ENCODE measurements at places on chromosomes 6 and 20.

- DNase-seq: no peak
These were observed 45.4 kb downstream of the BPIFB1 start for GRCh38 chr20:33328157-33329137.

- no peak for DNase-seq
These were observed 210.4 kb upstream of the SULF2 start for GRCh38 chr20:47995661-47996060.

- DNase-seq: no peak
These were observed 11.5 kb downstream of the PRDM1 start for GRCh38 chr6:106097411-106098231.

DNA sequence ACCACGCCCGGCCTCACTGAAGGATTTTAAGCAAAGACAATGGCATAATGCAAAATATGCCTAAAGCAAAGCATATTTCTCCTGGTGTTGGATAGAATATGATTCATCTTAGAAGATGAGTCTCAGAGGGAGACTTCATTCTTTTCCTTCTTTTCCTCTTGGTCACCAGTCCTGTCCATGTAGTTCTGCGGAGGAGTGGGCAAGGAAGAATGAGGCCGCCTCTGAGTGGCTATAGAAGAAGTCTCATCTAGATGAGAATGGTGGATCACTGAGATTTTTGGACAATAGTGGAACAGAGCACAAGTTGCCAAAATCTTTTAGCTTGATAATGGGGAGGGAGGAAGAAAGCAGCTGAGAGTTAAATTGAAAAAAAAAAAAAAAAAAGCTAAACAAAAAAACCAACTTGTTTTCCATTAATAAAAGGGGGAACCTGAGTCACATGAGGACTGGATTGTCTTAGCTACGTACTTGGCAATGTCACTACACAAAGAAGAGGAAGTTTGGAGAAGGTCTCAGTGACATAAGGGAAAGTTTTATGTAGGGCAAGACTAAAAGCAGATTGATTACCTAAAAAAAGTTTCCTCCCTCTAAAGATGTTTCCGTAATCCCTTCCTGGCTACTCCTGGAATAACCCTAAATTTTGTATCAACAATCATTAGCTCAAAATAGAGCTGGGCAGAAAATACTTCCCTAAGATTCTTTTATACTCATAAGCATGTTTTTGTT, 6.0 kb downstream of the CD83 start:
- no peak for DNase-seq

DNA sequence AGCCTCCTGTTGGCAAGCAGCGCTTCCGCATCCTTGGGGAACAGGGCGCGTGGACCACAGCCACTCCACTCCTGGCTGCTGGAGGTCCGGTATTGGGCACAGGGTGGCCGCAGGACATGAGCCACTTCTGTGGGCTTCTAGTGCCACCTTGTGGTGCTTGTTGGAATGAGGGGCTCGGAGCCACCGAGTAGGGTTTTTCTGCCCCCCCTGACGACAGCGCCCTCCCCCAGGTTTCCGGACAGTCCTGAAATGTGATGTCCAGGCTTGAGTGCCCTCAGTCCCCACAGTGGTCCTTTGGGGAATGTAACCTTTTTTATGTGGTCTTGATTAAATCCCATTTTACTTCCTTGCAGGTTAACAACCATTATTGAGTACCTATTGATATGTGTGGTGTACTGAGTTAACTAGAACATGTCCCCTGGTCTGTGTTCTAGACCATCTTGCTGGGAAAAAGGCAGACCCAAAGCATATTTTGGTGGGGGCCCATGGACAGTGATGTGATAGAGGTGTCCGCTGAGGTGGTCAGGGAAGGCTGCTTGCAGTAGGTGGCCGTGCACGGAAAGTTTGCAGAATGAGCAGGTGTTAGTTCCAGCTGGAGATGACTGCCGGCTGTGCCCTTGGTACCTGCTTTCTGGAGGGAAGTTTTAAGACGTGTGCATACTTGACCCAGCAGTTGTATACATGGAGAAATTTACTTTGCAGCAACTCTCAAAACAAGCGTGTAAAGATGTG, 70.0 kb downstream of the PTPN1 start:
- DNase-seq: no peak

DNA sequence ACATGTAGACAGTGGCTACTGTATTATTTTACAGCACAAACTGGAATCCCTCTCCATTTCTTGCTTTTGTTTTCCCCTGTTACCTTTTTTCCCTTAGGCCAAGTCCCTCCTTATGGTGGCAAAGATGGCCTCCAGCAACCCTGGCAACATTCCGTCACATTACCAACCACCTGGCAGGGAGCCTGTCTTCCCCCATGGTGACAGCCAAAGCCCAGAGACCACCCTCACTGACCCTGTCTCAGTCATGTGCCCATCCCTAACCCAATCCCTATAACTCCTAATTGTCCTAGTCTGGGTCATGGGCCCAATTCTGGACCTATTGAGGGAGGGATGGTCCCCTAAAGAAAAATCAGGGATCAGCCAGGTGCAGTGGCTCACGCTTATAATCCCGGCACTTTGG, 27.6 kb downstream of the PARD6B start:
- no peak for DNase-seq

- DNase-seq: no peak
These were observed 182.4 kb upstream of the QKI start for GRCh38 chr6:163232015-163232523.

GRCh38 chr20:32252189-32252588, 25.3 kb upstream of the KIF3B start:
- DNase-seq: no peak

GRCh38 chr6:57283106-57283505, 34.3 kb upstream of the PRIM2 start:
- no peak for DNase-seq

DNA sequence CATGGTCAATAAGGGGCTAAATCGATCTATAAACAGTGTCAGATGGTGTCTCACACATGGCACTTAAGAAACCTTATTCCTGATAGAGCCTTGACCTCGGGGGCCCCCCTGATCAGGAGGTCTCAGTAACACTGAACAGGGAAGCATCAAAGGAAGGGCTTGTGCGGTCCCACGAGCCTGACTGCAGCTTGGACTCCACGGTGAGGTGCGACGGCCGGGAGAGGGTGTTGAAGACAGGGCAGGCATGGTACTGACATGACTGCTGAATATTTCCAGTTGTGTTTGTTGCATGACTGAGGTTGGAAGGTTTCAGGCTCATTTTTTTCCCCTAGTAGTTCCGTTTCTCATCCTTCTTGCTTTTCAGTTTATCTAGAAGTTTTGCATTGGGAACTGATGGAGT, 107.1 kb upstream of the JAG1 start:
- DNase-seq: no peak

- DNase-seq: no peak
These were observed 112.7 kb downstream of the ZNF217 start for GRCh38 chr20:53480913-53481312.

DNA sequence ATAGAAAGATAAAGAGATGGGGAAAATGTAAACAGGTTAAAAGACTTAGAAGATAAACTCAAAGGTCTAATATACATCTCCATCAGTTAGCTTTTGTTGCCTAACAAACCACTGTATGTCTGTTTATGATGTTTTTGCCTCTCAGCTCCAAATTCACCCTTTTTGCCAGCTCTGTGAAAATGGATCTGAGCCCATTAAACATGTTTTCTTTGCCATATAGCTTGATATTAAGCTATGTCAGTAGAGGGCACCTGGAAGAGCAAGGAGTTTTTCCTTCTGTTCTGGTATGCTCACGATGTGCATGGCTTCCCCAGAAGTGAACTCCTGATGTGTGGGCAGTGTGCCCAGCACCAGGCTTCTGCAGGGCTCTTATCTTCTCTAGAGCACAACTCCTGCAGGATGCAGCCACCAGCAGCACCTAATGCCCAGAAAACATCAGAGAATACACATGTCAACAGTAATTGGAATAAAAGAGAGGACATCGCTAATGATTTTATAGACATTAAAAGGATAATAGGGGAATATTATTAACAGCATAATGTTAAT, 14.6 kb upstream of the SNX9 start:
- no peak for DNase-seq

DNA sequence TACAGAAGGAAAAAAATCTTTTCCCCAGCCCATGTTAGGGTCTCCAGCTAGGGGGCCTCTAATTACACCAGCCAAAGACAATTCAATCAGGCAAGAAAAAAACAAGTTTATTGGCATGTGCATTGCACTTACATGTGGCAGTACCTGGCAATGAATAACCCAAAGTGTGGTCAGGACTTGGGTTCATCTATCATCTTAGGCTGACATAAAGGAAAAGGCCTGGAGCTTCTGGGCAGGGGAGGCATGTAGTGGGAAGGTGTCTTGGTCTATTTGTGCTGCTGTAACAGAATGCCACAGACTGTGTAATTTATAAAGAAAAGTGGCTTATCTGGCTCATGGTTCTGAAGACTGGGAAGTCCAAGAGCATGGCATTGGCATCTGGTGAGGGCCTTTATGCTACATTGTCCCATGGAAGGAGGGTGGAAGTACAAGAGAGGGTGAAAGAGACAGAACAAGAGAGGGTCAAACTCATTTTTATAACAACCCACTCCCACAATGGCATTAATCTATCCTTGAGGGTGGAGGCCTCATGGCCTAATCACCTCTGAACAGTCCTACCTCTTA, 4.4 kb upstream of the PYGB start:
- no peak for DNase-seq

DNA sequence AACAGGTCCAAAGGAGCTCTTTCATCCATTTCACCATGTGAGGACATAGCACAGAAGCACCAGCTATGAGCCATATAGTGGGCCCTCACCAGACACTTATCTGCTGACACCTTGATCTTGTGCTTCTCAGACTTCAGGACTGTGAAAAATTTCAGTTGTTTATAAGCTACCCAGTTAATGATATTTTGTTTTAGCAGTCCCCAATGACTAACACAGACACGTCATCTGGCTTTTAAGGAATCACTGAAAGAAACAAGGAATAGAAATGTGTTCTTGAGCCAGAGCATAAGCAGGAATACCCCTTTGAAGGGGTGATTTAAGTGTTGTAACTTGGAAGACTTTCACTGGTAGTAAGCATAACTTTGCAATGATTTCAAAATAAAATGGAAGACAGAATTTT, 214.7 kb upstream of the PTCHD4 start:
- DNase-seq: no peak

DNA sequence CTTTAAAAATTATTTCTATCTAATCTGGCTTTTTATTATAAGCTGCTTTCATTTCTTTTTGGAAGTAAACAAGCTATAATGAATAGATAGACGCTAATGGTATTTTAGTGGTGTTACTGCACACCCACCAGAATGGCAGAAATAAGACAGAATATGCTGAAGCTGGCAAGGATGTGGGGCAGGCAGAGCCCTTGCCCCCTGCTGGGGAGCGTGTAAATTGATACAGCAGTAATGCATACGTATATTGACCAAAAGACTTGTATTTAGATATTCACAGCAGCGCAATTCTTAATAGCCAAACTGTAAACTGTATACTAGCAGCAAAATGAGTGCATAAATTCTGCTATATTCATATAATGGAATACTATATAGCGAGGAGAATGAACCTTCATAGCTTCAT, 35.3 kb downstream of the TMEM181 start:
- DNase-seq: no peak

DNA sequence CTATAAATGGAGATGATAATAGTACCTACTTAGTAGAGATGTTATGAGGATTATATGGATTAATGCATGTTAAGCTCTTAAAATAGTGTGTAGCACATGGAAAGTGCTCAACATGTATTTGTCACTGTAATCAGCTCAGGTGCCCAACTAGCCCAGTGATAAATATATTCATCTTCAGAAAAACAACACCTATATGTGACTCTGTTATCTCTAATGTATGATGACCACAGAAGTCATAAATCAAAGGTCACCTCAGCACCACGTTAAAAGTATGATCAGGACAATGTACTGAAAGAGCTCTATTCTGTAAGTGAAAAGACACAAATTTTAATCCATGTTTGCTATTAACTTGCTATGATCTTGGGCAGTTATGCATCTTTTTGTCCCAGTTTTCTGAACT, 36.8 kb upstream of the TENT5A start:
- no peak for DNase-seq

GRCh38 chr6:46440641-46441040, 50.6 kb downstream of the RCAN2 start:
- DNase-seq: no peak

GRCh38 chr6:123515715-123516114, 121.0 kb downstream of the TRDN start:
- DNase-seq: no peak

Measured in NCI-H1417 treated with DMSO at 0.1 percent for 48 hours (cell line).